ENCODE measurements at places on chromosomes 4 and X. TPM values are rescaled to one million over a fixed set of nuclear protein-coding genes. Genes with fewer than 3 reads are reported as not detected.

Gene ZFP92
- 3.1 TPM for total RNA-seq

Gene KIF4A
- total RNA-seq: 2.6 TPM

Gene HOPX
- total RNA-seq: 1,216 TPM

Gene PNPLA4
- total RNA-seq: 2.1 TPM

Gene MAP9
- total RNA-seq: 20.8 TPM

Gene GPM6B
- total RNA-seq: 29.6 TPM

Gene CAPN6
- 0.40 TPM for total RNA-seq

Gene FAM114A1
- 32.7 TPM for total RNA-seq

Gene CXorf38
- total RNA-seq: 16.0 TPM

Gene SRPX
- 39.8 TPM for total RNA-seq

Gene RS1
- 4.1 TPM for total RNA-seq

Gene GRPR
- total RNA-seq: not detected

Gene VSIG1
- not detected for total RNA-seq

Gene TMEM154
- 3.0 TPM for total RNA-seq

Gene CTAG1B
- total RNA-seq: not detected

Gene NAP1L5
- total RNA-seq: 2.8 TPM

Gene SMARCA1
- 43.0 TPM for total RNA-seq

Gene SLC16A2
- total RNA-seq: 3.1 TPM

Gene OTC
- total RNA-seq: 2.5 TPM

Gene PRMT9
- 6.6 TPM for total RNA-seq

Gene HDX
- 2.5 TPM for total RNA-seq

Gene TSPAN7
- 49.1 TPM for total RNA-seq

Gene MAGEB17
- total RNA-seq: not detected

Gene MSANTD1
- total RNA-seq: 1.00 TPM

Gene ZNF157
- 1.9 TPM for total RNA-seq

Gene EGF
- 9.2 TPM for total RNA-seq

Gene MAGEB2
- not detected for total RNA-seq

Gene STATH
- not detected for total RNA-seq

Gene MAGEA9
- total RNA-seq: not detected

Gene NR0B1
- total RNA-seq: not detected

Gene GIMD1
- not detected for total RNA-seq

Gene KIAA1210
- total RNA-seq: not detected

Gene HPF1
- total RNA-seq: 20.7 TPM

Gene TRAM1L1
- 1.1 TPM for total RNA-seq

Gene NPY2R
- not detected for total RNA-seq

Gene USP17L21
- not detected for total RNA-seq

Gene ADH1A
- total RNA-seq: 1.9 TPM

Gene TLR1
- 28.0 TPM for total RNA-seq

Gene CLCN4
- total RNA-seq: 8.2 TPM

Gene DACH2
- not detected for total RNA-seq

Gene CDX4
- not detected for total RNA-seq

Gene ACTRT1
- not detected for total RNA-seq

Gene ZCCHC12
- total RNA-seq: not detected

Gene BEND2
- not detected for total RNA-seq

Gene HSFX4
- not detected for total RNA-seq

Gene RAB9B
- total RNA-seq: not detected

Gene MSL3
- 30.4 TPM for total RNA-seq

Gene UCHL1
- total RNA-seq: 10.8 TPM

Gene PARM1
- 137 TPM for total RNA-seq

Gene SYP
- total RNA-seq: 4.0 TPM

Gene TEX13B
- total RNA-seq: not detected

Gene ACSL1
- total RNA-seq: 238 TPM

Gene AGTR2
- 4.2 TPM for total RNA-seq

Gene HELT
- total RNA-seq: not detected

Gene TLL1
- total RNA-seq: 1.9 TPM

Gene FANCB
- 1.0 TPM for total RNA-seq

Gene SPANXC
- total RNA-seq: not detected

Gene LIMCH1
- total RNA-seq: 279 TPM
